Breast epithelium (tissue), 4 donors: ENCODE measurements at places on chromosomes 12 and 14. TPM values are rescaled to one million over a fixed set of nuclear protein-coding genes. Genes with fewer than 3 reads are reported as not detected.

Gene GLT1D1
- 0.33 TPM for total RNA-seq

Gene RAD52
- 30.6 TPM for total RNA-seq

Gene ATF7IP
- total RNA-seq, result 45.4 TPM

Gene MAGOHB
- total RNA-seq, result 10.9 TPM

Gene ALDH6A1
- 40.7 TPM for total RNA-seq

DNA sequence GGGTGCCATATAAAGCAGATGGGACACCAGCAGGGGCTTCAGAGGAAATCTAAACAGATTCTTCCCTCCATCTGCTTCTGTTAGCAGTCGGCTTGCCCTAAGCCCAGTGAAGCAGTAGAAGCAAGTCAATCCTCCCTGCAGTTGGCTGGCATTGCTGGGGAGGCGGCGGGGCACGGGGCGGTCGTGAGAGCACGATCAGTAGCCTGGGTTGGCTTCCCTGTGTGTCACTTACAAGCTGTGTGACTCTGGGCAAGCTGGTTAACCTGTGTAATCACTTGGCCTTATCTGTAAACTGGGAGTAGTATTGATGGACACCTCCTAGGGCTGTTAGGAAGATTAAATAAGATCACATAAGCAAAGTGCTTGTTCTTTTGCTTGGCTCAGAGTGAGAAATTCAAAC lies 19.4 kb downstream of the MYRFL start:
- no peak overlapping the region for H3K27ac ChIP-seq
- no peak overlapping the region for H3K4me3 ChIP-seq
- H3K27me3 ChIP-seq, result no peaks in the 10 kb centered on the region

DNA sequence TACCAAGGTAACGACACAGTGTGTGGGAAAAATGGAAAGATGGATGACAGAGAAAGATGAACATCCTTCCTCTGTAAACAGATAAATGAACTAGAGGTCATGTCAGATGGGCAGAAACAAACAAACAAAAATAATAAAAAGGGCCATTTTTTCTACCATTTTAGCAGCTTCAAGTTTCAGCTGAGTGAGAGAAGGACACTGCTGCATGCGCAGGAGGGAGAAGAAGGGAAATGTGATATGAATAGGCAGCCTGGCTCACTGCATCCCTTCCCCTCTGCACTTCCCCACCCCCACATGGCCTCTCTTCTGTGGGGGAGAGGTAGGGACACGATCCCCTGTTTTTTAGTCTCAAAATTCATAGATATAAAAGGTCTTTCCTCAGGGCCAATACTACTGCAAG lies 492.0 kb downstream of the NELL2 start:
- no peaks in the 10 kb centered on the region for H3K36me3 ChIP-seq
- H3K4me3 ChIP-seq, result no peak overlapping the region
- no peak for DNase-seq
- no peak overlapping the region for H3K27ac ChIP-seq
- no peaks in the 10 kb centered on the region for H3K4me1 ChIP-seq

DNA sequence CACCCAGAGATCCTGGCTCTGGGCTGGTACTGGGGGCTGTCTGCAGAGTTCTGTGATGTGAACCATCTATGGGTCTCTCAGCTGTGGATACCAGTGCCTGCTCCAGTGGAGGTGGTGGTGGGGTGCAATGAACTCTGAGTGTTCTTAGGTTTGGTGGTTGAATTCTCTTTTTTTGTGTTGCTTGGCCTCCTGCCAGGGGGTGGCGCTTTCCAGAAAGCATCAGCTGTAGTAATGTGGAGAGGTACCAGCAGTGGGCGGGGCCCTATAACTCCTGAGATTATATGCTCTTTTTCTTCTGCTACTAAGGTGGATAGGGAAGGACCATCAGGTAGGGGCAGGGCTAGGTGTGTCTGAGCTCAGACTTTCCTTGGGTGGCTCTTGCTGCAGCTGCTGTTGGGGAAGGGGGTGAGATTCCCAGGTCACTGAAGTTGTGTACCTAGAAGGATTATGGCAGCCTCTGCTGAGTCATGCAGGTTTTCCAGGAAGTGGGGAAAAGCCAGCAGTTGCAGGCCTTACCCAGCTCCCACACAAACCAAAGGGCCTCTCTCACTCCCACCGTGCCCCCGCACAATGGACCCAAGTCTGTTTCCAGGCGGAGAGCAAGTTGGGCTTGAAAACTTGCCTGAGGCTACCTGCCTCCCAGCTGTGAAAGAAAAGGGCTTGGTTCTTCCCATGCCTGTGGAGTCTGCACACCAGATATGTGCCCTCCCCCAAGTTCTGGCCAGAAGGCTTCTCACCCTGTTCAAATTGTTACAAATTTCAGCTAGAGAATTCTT lies 18.6 kb downstream of the CCER1 start:
- no peak overlapping the region for H3K27ac ChIP-seq
- no peaks in the 10 kb centered on the region for H3K36me3 ChIP-seq
- no peaks in the 10 kb centered on the region for H3K27me3 ChIP-seq
- no peak for DNase-seq
- H3K4me3 ChIP-seq, result no peak overlapping the region

GRCh38 chr14:63881926-63882325 lies 29.1 kb downstream of the SYNE2 start:
- H3K4me1 ChIP-seq, result no peaks in the 10 kb centered on the region
- no peak overlapping the region for H3K4me3 ChIP-seq
- H3K36me3 ChIP-seq, result no peaks in the 10 kb centered on the region
- no peaks in the 10 kb centered on the region for H3K27me3 ChIP-seq
- H3K27ac ChIP-seq, result no peak overlapping the region

- H3K27ac ChIP-seq, result no peak overlapping the region
- no peak overlapping the region for H3K4me3 ChIP-seq
- H3K4me1 ChIP-seq, result no peaks in the 10 kb centered on the region
These were observed 19.4 kb downstream of the PLCZ1 start for GRCh38 chr12:18718462-18718861.

DNA sequence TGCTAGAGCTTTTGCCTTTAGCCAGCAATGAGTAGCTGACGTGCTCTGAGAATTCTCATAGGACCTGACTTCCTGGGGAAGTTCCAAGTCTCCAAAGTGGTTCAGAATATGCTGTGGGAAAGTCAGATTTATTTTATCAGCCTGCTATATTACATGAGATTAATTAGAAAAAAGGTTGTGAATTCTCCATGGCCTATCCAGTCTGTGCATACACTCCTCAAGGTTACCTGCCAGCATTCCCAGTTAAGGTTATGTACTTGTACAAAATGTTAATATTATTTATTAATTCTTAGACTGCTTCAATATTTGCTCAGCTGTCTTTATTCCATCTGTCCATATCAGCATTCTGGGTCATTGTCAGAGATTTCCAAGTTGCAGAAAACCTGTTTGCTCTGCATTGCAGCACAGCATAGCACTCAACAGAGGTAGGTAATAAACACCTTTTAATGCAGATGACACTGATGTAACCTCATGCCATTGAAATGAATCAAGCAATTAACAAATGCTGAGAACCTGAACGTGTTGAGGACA lies 2.7 kb upstream of the SEL1L start:
- DNase-seq, result no peak
- no peak overlapping the region for H3K4me3 ChIP-seq
- no peaks in the 10 kb centered on the region for H3K36me3 ChIP-seq
- no peaks in the 10 kb centered on the region for H3K27me3 ChIP-seq
- no peak overlapping the region for H3K27ac ChIP-seq

GRCh38 chr14:99062772-99063418 lies 209.1 kb downstream of the BCL11B start:
- H3K36me3 ChIP-seq, result no peaks in the 10 kb centered on the region
- no peak overlapping the region for H3K27ac ChIP-seq
- no peaks in the 10 kb centered on the region for H3K27me3 ChIP-seq
- no peak overlapping the region for H3K4me3 ChIP-seq
- no peak for DNase-seq
- H3K4me1 ChIP-seq, result peaks cover 6% of the 10 kb centered on the region

DNA sequence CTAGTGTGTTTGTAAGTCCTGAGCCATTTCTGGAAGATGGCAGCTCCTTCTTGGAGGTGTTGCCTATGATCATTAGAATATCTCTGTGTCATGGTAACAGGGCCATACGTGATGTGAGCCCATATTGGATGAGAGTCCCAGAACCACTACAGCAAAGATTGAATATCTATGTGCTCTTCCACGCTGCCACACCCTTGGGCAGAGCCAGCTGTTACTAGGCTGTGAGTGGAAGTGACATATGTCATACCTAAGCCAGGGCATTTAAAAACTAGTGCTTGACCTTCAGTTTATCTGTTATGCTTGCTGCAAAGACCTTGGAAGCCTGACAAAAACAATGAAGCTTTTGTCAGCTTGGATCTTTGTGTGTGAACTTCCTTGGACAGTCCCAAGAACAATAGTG lies 495.1 kb upstream of the CCDC196 start:
- H3K27ac ChIP-seq, result no peak overlapping the region
- DNase-seq, result no peak
- no peaks in the 10 kb centered on the region for H3K27me3 ChIP-seq
- H3K4me1 ChIP-seq, result no peaks in the 10 kb centered on the region
- no peaks in the 10 kb centered on the region for H3K36me3 ChIP-seq
- H3K4me3 ChIP-seq, result no peak overlapping the region
